Left renal pelvis (tissue), 4 donors: ENCODE measurements at places on chromosomes 6 and 20.

DNA sequence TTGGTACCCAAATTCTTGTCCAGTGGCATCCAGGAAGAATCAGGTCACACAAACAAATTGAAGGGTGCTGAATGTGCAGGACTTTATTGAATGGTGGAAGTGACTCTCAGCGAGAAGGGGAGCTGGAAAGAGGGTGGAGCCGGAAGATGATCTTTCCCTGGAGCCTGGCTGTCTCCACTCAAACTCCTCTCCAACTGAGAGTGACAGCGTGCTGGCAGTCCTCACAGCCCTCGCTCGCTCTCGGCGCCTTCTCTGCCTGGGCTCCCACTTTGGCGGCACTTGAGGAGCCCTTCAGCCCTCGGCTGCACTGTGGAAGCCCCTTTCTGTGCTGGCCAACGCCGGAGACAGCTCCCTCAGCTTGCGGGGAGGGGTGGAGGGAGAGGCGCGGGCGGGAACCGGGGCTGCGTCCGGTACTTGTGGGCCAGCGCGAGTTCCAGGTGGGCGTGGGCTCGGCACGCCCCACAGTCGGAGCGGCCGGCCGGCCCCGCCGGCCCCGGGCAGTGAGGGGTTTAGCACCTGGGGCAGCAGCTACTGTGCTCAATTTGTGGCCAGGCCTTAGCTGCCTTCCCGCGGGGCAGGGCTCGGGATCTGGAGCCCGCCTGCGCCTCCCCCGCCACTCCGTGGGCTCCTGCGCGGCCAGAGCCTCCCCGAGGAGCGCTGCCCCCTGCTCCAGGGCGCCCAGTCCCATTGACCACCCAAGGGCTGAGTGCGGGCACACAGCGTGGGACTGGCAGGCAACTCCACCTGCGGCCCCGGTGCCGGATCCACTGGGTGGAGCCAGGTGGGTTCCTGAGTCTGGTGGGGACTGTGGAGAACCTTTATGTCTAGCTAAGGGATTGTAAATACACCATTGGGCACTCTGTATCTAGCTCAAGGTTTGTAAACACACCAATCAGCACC lies 26.7 kb upstream of the MBOAT1 start:
- no peak for DNase-seq

DNA sequence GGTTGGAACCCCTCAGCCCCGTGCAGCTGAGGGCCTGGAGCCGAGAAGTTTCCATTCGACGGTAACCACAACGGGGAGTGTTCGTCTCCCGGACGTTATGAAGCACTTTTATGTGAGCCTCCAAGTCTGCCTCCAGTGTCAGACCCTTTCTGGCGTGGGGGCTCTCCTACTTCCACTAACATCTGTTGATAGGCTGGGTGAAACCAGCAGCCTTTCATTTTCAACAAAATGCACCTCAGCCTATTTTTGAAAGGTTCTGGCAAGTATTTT lies 257.4 kb downstream of the THBS2 start:
- DNase-seq, result no peak

DNA sequence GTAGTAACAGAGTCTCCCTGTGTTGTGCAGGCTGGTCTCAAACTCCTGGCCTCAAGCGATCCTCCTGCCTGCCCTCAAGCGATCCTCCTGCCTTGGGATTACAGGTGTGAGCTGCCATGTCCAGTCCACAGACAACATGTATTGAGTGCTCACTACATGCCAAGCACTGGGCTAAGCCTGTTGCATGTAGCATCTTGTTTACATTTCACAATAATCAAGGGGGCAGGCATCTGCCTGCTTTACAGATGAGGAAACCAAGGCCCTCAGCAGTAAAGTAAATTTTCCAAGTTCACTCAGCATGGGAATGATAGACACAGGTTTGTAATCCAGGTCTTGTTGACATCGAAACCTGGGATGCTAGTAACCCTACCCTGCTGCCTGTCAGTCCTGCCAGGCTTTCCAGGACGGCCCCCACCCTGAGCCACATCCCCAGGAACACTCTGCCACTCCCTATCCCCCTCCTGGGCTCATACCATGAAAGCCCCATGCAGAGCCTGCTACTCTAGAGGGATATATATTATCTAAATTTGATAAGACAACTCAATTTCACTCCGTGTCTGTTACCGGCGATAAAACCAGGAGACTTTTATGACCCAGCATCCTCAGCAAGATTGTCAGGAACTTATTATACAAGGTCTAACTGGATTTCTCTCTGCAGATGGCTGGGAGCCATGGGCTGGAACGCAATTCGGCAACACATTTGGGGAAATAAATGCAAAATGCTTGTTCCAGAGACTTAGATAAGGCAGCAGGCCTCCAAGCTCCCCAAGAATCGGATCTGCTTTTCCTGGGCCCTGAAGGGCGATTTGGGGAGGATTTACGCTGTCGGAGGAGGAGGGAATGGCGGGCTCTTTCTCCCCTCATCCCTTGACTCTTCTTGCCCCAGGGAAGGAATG lies 30.4 kb downstream of the CD40 start:
- no peak for DNase-seq

- no peak for DNase-seq
Observed at GRCh38 chr6:30722280-30723112, 2.3 kb downstream of the TUBB start.

- DNase-seq, result no peak
Observed at GRCh38 chr6:87832025-87832825, 130.2 kb upstream of the AKIRIN2 start.

- DNase-seq, result no peak
Observed at GRCh38 chr6:52377538-52378221, 15.7 kb downstream of the PAQR8 start.

DNA sequence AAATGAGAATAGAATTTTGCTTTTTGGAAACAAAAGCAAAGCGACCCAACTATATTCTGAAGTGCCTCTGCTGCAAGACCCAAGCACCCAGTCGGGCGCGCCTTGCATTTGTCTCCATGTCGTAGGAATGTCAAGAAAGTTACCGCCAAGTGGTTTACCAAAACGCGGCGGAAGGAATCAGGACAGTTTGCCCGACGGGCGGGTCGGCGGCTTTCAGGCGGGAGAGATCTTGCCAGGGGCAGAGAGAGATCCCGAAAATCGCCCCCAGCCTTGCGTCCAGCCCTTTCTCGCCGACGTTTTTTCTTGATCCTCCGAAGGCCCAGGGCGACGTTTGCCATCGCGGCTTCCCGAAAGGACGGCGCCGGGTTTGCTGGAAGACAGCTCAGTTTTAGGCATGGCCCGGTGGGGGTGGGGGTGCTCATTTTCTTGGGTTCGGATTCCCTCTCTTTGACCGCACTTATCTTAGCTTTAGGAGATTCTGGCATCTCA lies 4.0 kb upstream of the LIN28B start:
- DNase-seq, result no peak
